Upper lobe of right lung (tissue), 1 donor: ENCODE measurements at places on chromosomes 3 and 15. TPM values are rescaled to one million over a fixed set of nuclear protein-coding genes. Genes with fewer than 3 reads are reported as not detected.

GRCh38 chr3:72892081-72892775, 4.4 kb downstream of the GXYLT2 start:
- DNase-seq: no peak

GRCh38 chr3:14547693-14548092, 7.6 kb upstream of the GRIP2 start:
- DNase-seq: no peak

- no peak for DNase-seq
Measured at GRCh38 chr15:86076468-86076867, 3.2 kb upstream of the AGBL1 start.

GRCh38 chr3:94431876-94432570, 369.2 kb downstream of the NSUN3 start:
- DNase-seq: no peak

DNA sequence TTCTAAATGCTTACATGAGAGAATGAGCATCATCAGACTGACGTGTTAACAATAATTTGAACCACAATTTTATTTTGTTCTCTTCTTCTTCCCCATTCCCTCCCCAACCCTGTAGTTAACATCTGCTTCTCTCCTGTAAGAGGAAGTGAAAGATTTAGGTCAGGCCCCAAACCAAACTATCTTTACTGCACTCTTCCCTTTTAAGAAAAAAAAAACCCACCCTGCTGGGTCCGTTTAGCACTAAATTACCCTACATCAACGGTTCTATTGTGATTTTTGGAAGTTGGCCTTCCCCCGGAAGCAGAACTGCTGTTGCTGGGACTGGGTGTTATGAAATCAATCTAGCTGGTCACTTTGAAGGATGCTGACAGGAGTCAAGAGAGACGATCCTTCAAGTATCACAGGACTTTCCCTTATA, 49.4 kb downstream of the NFKBIZ start:
- no peak for DNase-seq

- DNase-seq: no peak
Measured at GRCh38 chr3:105304487-105304886, 62.2 kb upstream of the ALCAM start.

DNA sequence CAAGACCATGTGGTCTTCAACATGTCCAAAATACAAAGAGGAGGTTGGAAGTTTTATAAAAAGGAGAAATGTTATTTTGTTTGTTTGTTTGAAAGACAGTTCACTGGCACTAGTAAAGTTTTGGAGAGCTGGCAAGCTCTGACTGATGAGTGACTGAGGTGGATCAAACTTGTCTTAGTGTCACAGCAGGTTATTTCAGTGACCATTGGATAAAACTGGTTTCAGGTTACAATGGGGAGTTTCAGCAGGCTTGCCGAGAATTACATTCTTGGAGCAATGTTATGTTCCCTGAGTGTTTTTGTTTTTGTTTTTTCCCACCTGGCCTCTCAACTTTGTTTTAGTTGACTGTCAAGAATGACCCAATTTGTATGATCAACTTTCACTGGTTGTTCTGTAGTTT, 414.5 kb upstream of the ARHGEF26 start:
- DNase-seq: no peak

The NANOGP8 gene
- not detected for total RNA-seq

The ANKRD63 gene
- not detected for total RNA-seq

The CHST13 gene
- total RNA-seq: 0.64 TPM

The HGD gene
- 3.2 TPM for total RNA-seq

The KIF7 gene
- total RNA-seq: 2.1 TPM
